H1 (cell line): ENCODE measurements at places on chromosomes 2 and 18. TPM values are rescaled to one million over a fixed set of nuclear protein-coding genes. Genes with fewer than 3 reads are reported as not detected.

GRCh38 chr2:201974171-201975100 is 59.2 kb upstream of the FZD7 start:
- DNase-seq: no peak

Gene ALPG
- total RNA-seq: 0.56 and 0.75 TPM in 2 replicates

DNA sequence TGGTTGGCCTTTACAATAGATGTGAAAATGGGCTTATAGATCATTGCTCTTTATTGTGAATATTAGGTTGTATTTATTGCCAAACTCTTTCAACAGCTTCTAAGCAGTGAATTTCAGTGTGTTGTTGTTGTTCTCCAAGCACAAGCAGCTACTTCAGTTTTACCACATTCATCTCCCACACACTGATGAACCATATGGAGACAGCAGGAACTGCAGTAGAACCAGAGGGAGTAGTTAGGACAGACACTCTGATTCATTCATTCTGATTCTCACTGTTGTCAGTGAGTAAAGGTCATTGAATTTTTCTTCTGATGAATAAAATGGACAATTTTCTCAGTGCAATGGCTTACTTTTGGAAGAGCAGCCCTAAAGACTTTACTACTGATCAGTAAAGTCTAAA is 40.2 kb downstream of the CCDC74A start:
- DNase-seq: no peak

Gene SLC9A4
- total RNA-seq: not detected in 2 replicates

- DNase-seq: no peak
These were observed 70.3 kb upstream of the PELI1 start for GRCh38 chr2:64214281-64215115.

- DNase-seq: no peak
These were observed 79.6 kb downstream of the GLI2 start for GRCh38 chr2:120815292-120815691.

Gene TBC1D8
- total RNA-seq: 21.8 and 24.0 TPM in 2 replicates

DNA sequence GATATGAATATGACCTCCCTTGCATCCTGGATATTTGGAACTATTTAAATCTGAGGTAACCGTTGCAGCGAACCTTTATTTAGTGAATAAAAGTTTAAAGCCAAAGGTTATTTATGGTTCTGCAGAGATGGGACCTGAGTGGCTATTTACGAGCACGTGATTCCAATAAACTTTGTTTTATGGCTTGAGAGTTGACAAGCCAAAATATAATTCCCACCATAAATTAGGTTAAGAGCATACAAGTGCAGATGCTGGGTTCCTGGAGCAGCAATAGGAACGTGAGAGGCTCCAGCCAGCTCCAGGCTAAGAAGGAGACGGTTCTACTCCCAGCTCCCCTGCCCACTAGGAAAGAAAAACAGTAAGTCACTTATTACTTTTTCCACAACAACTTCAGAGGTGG is 5.2 kb upstream of the HOXD4 start:
- no peak for DNase-seq

DNA sequence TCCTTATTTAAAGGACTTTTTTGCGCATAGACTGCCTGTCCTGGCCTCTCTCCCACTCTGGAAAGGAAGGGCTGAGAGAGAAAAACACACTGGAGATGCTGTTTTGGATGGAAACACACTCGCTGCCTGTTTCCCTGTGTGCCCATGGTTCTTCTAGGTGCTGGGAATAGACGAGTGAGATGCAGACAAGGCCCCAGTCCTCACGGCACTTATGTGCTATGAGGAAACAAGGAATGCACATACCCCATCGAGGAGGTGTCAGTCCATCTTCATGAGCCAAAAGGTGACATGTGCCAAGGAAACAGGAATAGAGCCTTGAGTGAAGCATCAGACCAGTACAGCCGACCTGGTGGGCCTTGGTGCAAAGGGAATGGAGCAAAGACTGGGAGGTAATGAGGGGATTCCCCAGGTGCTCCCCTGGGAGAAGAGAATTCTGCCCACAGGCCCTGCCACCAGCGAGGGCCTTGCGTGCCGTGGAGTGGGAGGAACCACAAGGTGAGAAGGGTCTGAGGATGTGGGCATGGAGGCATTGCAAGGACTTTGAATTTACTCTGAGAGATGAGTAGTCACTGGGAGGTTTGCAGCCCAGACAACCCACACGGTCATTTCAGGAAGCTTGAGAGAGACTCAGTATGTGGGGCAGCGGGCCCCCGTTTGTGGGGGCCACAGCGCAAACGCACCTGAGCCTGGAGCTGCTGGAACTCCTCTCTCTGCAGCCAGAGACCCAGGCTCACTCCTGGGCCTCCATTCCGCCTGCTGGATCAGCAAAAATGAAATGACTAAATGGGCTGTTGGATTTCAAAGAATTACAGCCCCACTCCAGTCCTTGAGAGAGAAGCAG is 197.5 kb upstream of the COPS8 start:
- no peak for DNase-seq

Gene RTKN
- total RNA-seq: 53.5 and 54.1 TPM in 2 replicates

DNA sequence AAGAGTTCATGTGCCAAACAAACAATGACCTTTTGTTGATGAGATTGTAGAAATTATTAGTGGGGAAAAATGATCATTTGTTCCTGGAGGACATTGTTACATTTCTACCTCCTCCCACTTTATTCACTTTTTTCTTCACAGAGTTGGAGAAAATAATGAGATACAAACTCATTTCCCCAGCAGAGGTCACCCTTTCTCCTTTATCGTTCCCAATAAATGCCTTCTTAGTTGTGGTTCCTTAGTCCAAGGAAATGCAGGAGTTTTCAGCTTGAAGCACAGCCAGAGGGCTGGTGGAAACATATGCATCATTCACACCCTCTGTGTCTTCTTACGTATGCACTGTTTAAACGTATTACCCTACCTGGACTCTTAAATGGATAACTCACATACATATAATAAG is 108.8 kb downstream of the SLC4A3 start:
- DNase-seq: no peak

Gene ATIC
- total RNA-seq: 318 and 319 TPM in 2 replicates

Gene RGPD3
- 0.17 TPM in 1 of 2 replicates, not detected in the other for total RNA-seq

DNA sequence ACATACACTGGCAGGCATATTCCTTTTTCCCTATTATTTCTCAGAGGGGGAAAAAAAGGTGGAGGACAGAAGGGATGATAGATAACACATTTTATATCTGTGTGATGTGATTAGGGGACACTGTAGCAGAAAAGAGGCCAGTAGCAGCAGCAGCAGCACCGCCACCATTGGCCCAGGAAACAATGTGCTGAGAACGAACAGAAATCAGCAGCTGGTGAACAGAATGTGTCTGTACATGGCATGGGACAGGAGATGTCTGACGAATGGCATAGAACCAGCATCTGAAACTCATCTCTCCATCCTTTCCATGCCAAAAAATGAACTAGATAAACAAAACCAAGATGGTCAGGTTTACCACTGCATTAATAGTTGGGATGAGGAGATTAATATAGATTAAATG is 936.1 kb upstream of the ACVR2A start:
- no peak for DNase-seq

DNA sequence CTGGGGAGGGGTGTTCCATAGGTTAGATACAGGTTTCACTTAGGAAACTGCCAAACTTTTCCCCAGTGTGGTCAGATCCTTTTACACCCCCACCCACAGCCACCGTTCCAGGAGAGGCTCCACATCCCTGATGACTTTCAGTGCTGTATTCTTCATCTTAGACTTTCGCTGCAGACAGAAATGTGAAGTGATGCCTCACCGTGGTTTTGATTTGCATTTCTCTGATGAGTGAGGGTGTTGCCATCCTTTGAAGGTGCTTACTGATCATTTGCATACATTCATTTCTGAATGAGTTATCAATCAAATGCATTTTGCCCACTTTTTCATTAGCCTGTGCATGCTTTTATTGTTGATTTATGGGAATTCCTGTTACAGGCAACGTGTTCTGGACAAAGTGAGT is 14.9 kb downstream of the COPS9 start:
- no peak for DNase-seq

Gene CYP27A1
- total RNA-seq: 3.9 and 5.4 TPM in 2 replicates

- no peak for DNase-seq
These were observed 37.3 kb upstream of the XPO1 start for GRCh38 chr2:61575447-61575859.

DNA sequence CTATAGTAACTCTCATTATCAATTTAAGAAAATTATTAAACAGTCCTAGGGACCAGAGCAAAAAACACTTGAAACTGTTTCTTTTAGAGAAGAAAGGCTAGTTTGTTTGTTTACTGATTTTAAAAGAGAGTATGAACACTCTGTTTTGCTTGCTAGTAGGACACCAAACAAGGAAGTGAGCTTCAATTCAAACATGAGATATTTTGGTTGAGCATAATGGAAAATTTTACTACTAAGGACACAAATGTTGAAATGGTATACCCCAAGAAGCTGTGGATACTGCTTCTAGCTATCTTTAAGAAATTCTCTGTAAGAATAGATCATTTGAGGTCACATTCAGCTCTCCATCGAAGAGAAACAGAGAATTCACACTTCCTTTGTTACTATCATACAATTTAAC is 216.3 kb upstream of the SMAD7 start:
- DNase-seq: no peak

DNA sequence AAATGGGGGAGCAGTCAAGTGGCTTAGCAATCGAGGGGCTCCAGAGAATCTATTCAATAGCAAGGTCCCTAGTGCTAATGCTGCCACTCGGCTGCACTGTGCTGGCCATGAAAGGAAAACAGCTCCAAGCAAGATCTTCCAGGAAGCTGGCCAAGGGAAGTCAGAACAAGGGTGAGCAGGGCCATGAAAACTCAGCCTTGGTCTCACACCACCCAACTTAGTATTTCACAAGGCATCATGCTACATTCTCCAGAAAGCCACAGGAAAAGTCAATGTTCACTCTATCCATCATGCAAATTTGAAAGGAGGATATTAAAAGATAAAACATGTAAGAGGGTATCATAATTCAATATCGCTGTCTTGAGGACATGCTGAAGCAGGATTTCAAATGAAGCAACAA is 35.7 kb downstream of the NRP2 start:
- no peak for DNase-seq

Gene HIBCH
- total RNA-seq: 30.7 and 31.8 TPM in 2 replicates

DNA sequence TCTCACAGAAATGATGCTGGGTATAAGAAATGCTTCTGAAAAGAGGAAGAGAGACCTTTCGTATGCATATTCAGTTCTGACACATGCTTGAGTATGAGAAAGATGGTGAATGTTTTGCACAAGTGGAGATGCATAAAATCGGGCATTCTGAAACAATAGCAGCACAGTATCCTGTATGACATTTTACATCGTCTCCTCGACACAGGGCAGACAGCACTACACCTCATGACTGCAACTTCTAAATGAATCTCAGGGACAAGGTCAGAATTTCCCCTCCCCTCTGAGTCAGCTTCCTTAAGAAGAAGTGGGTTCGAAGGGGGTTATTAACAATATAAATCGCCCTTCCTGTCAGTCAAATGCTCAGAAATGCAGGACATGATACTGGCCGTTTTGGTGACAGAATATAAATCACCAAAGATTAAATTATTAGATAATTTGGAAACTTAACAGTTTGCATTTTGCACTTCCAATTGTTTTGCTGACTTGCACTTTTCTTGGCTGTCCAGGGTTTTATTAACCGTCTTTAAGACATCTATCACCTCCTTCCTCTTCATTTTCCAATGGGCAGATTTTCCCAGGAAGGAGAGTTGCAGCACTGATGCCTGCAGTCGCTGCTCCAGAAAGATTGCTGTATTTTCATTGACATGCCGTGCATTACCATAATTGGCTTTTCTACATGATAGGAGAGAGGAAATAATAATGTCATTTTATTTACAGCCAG is 57.2 kb downstream of the TSHZ1 start:
- no peak for DNase-seq

Gene CYTIP
- total RNA-seq: 0.23 TPM in 1 of 2 replicates, not detected in the other
